ENCODE measurements at places on chromosomes 12 and 14.

GRCh38 chr14:21107283-21107800 lies 6.5 kb downstream of the TMEM253 start:
- DNase-seq: no peak

DNA sequence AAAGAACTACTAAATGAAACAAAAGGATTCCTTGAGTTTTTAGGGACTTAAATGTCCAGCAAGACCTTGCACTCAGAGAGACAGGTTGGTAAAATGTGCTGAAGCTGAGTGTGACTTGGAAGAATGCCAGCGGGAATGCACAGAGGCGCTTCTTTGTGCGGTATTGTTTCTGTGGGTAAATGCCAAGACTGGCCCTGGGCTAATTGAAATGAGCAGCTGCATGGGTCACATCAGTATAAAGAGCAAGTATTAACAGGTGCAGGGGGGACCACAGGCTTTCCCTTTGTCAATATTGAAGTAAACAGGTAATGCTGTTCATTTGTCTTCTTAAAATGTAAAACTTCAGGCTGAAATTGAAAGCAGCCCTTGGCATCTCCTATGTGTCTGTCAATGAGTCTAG lies 74.3 kb downstream of the LMO3 start:
- peak; percentile 96 for DNase-seq

DNA sequence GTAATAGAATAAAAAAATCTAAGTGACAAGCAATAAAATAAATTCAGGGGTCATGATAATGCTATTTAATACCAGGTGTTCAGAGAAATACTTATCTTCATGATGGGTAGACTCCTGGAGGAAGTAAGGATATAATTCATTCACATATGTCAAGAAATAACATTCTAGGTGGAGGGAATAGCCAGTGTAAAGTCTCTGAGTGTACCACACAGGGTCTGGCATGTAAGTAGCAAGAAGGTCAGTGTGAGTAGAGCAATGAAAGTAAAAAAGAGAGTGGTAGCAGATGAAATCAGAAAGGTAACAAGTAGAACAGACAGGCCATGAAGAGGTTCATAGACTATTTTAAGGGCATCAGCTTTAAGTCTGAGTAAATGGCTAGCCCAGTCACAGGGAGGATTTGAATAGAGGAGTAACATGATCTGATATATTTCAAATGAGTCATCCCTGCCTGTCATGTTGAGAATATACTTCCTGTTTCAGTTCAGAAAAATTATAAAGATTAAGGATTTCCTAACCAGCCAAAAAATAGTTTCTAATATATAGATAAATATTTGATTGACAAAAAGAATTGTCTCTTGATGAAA lies 519.9 kb downstream of the C12orf50 start:
- DNase-seq: no peak

GRCh38 chr12:109494348-109494881 lies 17.0 kb downstream of the UBE3B start:
- no peak for DNase-seq

- DNase-seq: no peak
Observed at GRCh38 chr12:31312431-31312830, 13.5 kb downstream of the SINHCAF start.

- no peak for DNase-seq
Observed at GRCh38 chr14:34993426-34993825, 10.6 kb downstream of the SRP54 start.

GRCh38 chr12:11697670-11698387 lies 48.4 kb downstream of the ETV6 start:
- DNase-seq: no peak

- no peak for DNase-seq
Observed at GRCh38 chr12:94141892-94142291, 6.5 kb upstream of the PLXNC1 start.

- no peak for DNase-seq
Observed at GRCh38 chr12:102675672-102676071, 195.3 kb upstream of the IGF1 start.

DNA sequence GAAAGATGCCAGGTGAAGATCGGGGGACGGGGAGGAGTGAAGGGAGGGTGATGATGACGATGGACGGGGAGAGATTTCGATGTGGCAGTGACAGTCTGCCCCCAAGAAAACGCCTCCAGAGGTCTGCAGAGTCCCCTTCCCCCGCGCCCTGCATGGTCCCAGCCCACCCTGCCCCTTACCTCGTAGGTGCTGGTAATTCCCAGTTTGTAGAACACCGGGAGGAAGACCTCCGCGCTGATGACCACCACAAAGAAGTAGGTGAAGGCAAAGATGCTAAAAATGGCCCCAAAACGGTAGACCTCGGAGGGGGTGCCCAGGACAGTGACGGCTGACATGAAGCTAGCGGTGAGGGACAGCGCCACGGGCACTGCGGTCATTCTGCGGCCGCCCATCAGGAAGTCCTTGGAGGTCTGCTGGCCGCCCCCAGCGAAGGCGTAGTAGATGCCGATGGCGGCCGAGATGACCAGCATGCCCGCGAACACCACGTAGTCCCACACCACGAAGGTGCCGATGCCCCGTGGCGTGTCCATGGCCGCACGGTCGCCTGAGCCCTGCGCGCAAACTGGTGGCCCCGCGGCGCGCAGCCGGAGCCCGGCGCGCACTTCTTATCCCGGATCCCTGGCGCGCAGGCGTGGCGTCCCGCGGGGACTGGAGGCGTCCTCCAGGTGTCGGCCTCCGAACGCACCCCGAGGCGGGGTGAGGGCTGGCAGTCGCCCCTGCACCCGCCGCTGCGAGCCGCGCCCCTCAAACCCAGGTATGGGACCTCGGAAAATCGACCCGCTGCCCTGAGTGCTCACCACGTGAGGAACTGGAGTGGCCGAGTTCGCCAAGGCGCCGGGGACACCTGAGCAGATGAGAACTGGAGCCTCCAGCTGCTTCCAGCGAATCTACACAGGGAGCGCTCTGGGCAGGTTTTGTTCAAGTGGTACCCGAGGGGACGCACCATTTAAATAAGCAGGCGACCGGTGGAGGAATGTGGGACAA lies at the start of gene SLC5A8:
Gene SLC5A8 (minus strand): TSS at position 920 of the 984 bp plus-strand sequence. CDS start 390 bp downstream, at position 530.
- DNase-seq: no peak

GRCh38 chr12:126038434-126038833 lies 973.2 kb downstream of the AACS start:
- no peak for DNase-seq

GRCh38 chr12:98763656-98764055 lies 118.6 kb downstream of the APAF1 start:
- DNase-seq: no peak

GRCh38 chr14:70093156-70093555 lies 95.6 kb downstream of the SLC8A3 start:
- no peak for DNase-seq

DNA sequence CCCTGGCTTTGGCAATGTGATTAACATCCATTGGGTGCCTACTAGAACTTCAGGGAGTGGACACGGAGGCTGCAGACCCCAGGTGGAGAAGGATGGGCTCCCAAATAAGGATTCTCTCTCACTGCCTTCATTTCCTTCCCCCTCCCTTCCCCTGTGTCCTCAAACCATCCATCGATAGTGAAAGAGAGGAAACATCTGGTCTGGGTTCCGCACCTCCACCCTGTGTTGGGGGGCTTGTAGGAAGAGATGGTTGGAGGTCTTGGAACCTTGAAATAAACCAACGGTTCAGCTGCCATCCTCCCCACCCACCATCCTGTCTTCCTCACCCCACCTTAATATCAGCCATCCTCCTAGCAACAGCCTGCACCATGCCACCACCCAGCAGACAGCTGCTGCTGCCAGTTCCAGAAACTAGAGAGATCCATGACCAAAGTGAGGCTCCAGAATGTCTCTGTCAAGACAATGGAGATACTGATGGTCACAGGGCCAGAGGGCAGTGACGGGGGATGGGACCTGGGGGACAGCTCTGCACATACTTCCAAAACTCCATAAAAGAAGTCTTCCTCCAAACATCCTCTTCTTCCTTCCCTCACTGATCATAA lies 153.1 kb upstream of the CCND2 start:
- no peak for DNase-seq

DNA sequence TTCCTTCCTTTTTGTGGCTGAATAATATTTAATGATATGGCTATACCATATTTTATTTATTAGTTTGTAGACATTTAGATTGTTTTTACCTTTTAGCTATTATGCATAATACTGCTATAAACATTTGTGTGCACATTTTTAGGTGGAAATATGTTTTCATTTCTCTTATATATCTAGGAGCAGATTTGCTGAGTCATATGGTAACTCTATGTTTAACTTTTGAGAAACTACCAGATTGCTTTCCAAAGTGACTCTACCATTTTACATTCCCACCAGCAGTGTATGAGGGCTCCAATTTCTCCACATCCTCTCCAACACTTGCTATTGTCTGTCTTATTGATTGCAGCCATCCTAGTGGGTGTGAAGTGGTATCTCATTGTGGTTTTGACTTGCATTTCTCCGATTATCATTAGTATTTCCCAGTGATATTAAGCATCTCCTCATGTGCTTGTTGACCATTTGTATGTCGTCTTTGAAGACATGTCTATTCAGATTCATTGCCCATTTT lies 160.2 kb downstream of the KICS2 start:
- DNase-seq: no peak

DNA sequence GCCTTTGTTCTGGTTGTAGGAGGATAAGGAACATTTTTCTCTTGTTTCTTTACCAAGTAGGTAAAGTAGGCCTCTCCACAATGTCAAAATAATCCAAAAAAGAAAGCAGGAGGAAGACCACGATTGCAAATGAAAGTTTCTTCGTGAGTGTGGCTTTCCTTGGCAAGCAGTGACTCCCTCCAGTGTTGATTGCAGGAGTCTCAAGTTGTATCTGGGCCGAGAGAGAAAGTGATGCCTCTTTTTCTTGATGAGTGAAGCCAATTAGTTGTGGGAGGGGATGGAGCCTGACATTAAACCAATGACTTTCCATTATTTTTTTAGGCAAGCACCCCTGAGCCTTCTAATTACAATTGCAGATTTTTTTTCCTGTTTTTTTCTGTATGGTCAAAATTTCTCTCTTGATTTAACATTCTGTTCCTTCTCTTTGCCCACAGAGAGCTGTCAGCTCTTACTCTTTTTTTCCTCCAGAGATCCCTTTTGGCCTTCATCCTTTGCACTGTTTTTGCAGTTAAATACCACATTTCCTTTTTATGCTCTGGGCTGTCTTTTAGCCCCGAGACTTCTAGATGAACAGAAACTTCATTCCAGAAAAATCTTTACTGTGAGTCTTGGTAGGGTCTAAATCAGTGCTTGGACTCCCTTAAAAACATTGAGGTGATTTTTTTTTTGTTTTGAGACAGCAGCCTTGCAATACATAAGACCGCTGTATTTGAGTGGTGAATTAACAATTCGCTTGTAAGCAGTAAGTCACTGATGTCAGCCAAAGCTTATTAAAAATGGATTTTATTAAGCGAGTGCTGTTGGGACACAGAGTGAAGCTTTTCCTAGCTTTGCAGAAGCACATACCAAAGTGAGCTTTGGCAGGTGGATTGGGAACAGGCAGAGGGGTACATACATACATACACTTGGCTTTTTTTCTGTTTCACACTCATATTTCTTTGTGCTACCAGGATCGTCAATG lies 15.8 kb downstream of the FBXW8 start:
- no peak for DNase-seq

DNA sequence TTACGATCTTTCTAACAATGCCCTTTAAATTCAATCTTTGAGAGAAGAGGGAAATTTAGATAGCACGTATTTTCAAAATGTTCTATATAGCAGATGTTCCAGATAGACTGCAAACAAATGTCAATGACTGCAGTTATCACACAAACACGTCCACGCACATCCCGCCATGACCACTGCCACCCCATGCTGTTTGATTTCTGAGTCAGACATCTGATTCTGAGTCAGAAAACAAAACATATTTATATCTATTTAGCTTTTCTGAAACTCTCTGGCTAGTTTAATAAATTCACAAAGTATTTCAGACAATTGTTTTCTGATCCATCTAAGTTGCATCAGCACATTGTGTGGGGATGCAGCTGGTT lies 105.9 kb upstream of the BCAT1 start:
- DNase-seq: no peak

DNA sequence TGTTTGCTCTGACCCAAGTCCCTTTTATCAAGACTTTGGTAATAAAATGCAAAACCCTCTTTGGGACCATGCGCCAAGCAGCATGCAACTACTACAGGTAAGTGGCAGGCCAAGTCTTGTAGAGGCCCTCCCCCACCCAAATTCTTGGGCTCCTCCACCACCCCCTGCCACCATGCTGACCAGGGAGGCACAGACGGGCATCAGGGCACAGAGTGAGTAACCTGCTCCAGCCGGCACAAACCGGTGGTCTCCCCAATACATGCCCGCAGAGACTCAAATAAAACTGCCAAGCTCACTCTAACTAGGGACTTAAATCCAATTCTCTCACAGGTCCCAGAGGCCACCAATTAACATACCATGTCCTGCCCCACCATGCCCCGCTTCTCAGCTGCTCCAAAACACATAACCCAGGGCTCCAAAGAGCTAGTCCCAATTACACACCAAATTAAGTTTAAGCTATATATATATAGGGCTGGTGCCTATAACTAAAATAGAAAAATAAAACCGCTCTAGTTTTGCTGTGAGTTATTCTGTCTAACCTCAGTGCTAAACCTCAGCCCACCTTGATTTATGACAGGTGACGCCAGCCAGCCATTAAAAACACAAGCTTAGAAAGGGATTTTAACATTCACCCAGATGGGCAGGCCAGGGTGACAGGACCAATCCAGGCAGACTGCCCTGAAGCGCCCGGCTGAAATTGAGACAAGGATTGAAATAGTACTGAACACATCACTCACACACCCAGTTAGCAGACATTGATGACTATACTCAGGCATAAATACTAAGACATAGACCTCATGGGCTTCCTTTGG lies 81.0 kb downstream of the CLMN start:
- no peak for DNase-seq

GRCh38 chr12:122870867-122871664 lies 24.9 kb downstream of the VPS37B start:
- no peak for DNase-seq

DNA sequence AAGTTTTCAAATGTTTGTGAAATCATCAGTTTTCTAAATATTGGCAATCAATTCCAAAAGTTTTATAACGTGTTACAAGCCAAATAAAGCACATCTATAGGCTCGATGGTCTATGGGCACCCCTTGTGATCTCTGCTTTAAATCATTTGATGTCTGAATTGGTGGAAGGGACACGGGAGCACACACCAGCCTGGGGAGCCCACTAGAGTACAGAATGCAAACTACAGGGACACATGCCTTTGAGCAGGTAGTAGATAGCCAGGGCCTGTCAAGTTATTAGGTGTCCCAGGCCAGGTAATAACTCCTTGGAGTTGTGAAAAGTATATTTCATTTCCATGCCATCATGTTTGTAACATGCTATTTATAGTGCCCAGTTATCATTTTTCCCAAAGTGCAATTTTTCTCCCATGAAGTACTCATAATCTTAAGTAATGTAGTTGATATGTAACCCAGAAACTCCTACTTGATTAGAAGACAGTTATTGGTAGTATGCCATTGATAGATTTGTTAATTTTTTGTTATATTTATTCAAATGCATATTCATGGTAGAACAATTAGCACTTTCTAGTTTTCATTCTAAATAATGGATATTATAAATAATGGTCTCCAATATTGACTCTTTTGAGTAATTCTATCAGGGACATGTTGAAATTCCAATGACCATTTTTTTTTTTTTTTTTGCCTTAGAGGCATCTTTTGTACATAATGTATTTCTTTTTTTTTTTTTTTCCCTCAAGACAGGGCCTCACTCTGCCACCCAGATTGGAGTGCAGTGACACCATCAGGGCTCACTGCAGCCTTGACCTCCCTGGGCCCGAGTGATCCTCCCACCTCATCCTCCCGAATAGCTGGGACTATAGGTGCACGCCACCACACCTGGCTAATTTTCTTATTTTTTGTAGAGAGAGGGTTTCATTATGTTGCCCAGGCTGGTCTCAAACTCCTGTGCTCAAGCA lies 96.9 kb upstream of the FGD4 start:
- no peak for DNase-seq

Data from NCI-H2081 treated with DMSO at 0.1 percent for 48 hours (cell line).